ENCODE measurements at places on chromosomes 4 and X.
A peak's percentile ranks its signal among the peaks of the same experiment; 100 is the strongest.

GRCh38 chr4:88211473-88212252, 53.2 kb upstream of the ABCG2 start:
- DNase-seq, result peak; percentile 57

DNA sequence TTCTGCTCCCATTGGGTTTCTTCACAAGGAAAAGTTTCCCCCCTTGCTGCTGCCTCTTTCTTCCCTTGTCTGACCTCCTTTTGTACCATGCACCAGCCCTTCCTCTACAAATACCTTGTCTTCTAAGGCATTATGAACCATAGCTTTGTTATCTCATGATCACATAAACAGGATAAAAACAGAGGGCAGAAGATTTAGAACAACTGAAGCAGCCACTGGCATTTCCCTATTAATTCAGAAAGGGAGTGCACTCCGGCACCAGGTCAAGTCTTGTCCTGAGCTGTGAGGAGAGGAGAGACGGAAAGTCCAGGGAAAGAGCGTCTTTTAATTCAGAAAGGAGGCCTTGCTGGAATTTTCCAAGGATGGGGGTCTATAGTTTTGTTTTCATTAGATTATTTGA, 281.7 kb downstream of the RCHY1 start:
- no peak for DNase-seq

GRCh38 chrX:31847773-31848172, 775.9 kb upstream of the FTHL17 start:
- no peak for DNase-seq

GRCh38 chr4:83150653-83151330, 36.3 kb upstream of the PLAC8 start:
- DNase-seq, result no peak
